ENCODE measurements at places on chromosomes 7 and 10. TPM values are rescaled to one million over a fixed set of nuclear protein-coding genes. Genes with fewer than 3 reads are reported as not detected.

The KIF11 gene
- 31.1 TPM for polyA plus RNA-seq

The GLCCI1 gene
- polyA plus RNA-seq: 25.9 TPM

The MYL7 gene
- polyA plus RNA-seq: 1.1 TPM

The UPK3B gene
- 4.2 TPM for polyA plus RNA-seq

The ABHD11 gene
- polyA plus RNA-seq: 30.8 TPM

The RELN gene
- 17.1 TPM for polyA plus RNA-seq

The GFRA1 gene
- 28.3 TPM for polyA plus RNA-seq

The CNPY1 gene
- not detected for polyA plus RNA-seq

The WIPF3 gene
- 5.2 TPM for polyA plus RNA-seq

The PDLIM1 gene
- polyA plus RNA-seq: 81.7 TPM

The ATOH7 gene
- 1.8 TPM for polyA plus RNA-seq

The KIAA1217 gene
- polyA plus RNA-seq: 76.8 TPM

The DOCK1 gene
- 68.2 TPM for polyA plus RNA-seq

The ADAM12 gene
- polyA plus RNA-seq: 32.0 TPM
